NCI-H1092 treated with DMSO at 0.1 percent for 48 hours (cell line): ENCODE measurements at places on chromosomes 7 and 10.

DNA sequence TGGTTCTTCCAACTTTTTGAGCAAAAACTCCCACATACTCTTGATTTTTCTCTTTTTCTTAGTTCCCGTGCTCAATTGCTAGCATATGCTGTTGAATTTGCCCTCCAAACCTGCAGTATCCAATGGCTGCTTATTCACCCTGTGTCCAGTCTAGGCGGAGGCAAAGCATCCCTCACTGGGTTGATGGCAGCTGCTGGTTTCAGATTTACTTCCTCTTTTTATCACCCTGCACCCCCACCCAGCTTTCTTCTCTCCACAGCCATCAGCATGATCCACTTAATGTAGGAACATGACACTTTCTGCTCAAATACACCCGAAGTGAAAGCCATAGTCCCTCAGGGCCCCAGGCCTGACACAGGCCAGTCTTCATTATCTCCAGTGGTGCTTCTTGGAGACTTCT lies 87.6 kb upstream of the ADARB2 start:
- DNase-seq: no peak

GRCh38 chr10:58642916-58643428 lies 130.3 kb downstream of the BICC1 start:
- no peak for DNase-seq

GRCh38 chr7:116782177-116782711 lies 80.1 kb upstream of the CAPZA2 start:
- DNase-seq: no peak

GRCh38 chr7:118053353-118053752 lies 130.6 kb upstream of the LSM8 start:
- DNase-seq: peak; percentile 33
